ENCODE measurements at places on chromosomes 7 and 10. TPM values are rescaled to one million over a fixed set of nuclear protein-coding genes. Genes with fewer than 3 reads are reported as not detected.

RBM33 gene
- 6.8 TPM for total RNA-seq

KLLN gene
- not detected for total RNA-seq

LRRC4 gene
- not detected for total RNA-seq

RET gene
- 0.04 TPM for total RNA-seq

GRCh38 chr7:501526-501925, 18.1 kb downstream of the PDGFA start:
- no peak for DNase-seq

- DNase-seq: no peak
These were observed 195.8 kb upstream of the SEMA3C start for GRCh38 chr7:81114633-81115032.

GRCh38 chr7:124201768-124202349, 169.0 kb upstream of the TMEM229A start:
- DNase-seq: peak; percentile 32

DNA sequence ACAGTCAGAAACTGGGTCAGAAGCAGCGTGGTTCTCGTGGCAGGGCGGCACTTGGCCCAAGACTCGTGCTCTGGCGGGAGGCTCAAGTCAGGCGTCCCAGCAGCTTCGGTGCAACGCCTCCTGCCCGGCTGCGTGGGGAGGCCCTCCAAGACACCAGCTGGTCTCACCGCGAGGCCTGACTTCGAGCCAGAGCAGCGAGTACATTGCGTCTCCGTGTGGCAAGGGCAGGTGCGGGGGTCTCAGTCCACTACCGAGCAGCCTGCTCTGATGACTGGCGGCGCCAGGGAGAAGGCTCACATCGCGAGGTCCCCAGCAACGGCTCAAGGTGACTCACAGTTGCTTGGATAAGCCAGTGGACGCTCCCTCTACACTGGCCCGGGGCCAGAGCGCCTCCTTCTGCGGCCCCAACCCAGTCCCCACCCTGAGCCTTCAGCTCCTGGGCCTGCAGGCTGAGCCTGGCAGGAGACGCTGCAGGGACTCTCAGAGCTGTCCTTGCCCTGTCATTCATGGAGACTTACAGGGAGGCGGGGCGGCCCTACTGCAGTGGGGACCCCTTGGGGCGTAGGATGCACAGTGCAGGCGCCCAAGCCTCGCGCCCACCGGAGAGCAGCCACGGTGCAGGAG, 41.9 kb upstream of the PRKAR1B start:
- DNase-seq: no peak

GRCh38 chr7:44430054-44430453, 60.4 kb downstream of the NUDCD3 start:
- DNase-seq: no peak

DNA sequence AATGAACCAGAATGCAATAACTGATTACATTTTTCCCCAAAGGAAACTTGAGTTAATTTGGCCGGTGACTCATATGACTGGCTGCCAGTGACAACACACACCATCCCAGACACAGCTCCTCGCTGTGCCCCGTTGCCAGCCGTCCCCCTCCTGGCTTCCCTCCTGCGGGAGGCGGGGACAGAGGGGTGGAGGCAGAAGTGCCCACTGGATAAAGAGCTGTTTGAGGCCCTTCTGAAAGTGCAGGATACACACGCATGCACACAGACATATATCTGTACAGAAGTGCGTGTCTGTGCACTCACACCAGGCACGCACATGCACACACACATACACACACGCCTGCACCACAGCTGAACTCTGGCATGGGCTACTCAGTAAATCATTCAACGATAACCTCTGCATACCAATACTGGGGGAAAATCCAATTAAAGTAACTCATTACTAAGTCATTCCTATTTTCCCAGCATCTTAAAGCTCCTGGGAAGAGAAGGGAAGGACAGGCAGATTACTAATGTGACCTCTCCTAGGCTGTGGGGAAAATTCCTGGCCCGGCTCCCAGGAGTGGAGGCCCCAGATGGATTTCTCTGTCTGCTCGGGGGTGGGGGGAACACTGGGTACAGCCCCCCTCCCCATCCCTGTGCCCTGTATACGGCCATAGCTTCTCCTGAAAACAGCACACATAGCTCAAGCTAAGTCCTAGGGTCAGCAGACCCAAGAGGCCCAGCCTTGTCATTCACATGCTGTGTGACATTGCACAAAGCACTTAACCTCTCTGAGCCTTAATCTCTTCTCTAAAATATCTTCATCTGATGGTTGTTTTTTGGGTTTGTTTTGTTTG, 52.3 kb upstream of the MYL10 start:
- peak; percentile 91 for DNase-seq

DNA sequence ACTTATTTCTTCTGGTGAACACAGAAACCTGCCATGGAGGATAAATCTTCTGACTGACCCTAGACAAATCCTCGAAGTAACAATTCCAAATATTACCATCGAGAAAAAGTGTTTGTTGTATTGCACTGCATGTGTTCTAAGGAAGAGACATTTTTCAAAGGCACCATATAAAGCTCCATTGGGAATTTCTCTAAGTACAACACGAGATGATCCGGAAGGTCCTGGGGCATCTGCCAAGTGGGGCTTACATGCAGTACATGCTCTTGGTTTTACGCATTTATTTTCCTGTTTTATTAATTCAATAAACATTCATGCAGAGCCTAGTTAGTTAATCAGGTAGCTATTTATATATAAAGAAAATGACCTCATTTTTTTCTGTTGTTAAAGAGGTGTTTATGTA, 692.0 kb upstream of the IGFBP3 start:
- DNase-seq: no peak

- DNase-seq: no peak
These were observed at the start of gene PKD1L1 for GRCh38 chr7:47948141-47948790. Gene PKD1L1 (minus strand): TSS chr7:47948466. CDS start chr7:47948440, 26 bp downstream.

DNA sequence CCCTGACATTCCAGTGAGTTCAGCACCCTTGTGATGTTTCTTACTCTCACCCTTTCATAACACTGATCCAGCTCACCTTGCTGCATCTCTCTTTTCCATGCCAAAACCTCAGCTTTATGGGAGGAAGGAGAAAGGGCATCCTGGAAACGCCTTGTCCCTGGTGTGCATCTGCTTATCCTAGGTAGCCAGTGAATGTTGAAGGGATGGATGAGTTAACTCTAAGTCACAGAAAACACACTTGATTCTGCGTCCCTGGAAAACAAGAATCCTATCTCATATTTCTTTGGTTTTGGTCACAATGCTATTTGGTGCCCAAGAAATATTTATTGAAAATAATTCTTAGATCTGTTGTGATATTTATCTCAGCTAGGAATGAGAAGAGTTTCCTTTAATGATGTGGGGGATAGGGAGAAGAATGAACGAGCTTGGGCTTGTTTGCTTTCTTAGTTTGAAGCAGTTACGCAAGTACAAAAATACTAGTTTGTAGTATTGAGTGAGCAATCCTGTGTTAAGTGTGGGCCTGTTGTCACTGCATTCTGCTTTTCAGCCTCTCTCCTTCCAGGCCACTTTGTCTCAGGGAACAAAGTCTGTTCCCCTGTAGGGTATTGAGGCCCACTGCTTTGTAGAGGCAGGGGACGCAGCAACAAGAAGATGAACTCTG, 126.5 kb downstream of the ARID5B start:
- DNase-seq: no peak

GRCh38 chr7:140621401-140622021, 19.1 kb downstream of the DENND2A start:
- DNase-seq: no peak

DNA sequence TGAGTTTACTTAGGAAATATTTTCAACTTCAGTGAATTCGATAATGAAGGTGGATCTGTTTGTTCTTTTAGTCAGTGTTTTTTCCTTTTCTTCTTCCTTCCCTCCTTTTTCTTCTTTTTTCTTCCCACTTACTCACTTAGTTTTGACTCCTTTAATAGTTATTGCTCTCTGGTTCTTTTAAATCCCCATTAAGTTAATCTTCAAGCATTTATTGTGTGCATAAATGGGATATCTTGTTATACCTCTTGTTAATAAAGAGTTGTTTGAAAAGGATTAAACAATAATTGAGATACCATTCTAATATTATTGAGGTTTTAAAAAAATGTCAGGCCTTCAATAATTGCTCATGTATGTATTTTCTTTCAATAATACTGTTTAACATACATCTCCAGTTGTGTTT, 19.5 kb downstream of the STAM start:
- DNase-seq: no peak

GRCh38 chr7:37225285-37225969, 223.2 kb downstream of the ELMO1 start:
- no peak for DNase-seq

DNA sequence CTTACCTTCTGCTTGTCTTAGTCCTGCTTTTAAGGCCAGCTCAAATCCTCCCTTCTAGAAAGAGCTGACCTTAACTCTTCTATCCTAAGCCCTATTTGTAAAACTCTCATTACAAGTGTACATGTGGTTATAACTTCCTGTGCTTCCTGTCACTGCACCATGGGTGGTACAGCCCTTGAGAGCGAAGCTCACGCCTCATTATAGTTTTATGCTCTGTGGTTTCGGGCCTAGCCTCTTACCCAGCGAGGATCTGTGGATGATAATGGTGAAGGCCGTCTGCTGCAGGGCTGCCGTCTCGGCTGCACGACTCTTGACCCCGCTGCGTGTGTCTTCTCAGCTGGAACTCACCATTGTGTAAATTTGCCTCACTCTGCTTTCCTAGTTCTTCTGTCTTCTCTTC, 74.6 kb downstream of the CUL1 start:
- DNase-seq: peak; percentile 13

GRCh38 chr10:127715782-127716378, 21.1 kb upstream of the FOXI2 start:
- DNase-seq: peak; percentile 29

DNA sequence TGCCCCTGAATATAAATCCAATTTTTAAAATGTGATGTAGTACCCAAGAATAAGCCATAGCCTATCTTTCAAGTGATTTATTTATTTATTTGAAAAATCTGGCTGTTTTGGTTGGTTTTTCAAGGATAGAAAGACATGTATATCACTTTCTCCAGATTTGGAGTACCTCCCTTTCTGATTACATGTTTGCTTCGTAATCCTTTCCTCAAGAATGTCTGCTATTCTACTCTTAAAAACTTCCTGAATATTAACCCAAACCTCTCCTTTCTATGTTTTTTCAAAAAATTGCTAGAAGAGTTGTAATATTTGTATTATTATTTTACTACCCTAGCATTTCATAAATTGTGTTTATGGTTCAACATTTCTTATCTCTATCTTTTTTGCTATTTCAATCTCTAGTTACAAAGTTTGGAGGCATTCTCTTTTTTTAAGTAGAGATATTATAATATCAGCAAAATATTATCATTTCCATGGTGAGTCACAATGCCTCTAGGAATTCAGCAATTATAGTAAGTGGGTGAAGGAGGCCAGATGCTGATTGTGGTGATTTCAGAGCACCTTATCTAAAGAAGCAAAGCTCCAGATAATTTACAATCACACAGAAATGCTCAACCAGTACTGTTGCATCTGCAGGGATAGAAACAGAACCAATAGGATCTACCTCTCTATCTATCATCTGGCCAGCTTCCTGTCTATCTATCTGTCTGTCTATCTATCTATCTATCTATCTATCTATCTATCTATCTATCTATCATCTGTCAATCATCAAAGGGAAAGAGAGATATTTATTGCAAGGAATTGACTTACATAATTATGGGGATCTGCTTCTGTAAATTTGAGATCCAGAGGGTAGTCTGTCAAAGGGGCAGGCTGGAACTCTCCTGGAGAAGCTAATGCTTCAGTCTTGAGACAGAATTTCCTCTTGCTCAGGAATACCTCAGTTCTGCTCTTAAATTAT, 412.5 kb upstream of the SEMA3C start:
- DNase-seq: no peak

DNA sequence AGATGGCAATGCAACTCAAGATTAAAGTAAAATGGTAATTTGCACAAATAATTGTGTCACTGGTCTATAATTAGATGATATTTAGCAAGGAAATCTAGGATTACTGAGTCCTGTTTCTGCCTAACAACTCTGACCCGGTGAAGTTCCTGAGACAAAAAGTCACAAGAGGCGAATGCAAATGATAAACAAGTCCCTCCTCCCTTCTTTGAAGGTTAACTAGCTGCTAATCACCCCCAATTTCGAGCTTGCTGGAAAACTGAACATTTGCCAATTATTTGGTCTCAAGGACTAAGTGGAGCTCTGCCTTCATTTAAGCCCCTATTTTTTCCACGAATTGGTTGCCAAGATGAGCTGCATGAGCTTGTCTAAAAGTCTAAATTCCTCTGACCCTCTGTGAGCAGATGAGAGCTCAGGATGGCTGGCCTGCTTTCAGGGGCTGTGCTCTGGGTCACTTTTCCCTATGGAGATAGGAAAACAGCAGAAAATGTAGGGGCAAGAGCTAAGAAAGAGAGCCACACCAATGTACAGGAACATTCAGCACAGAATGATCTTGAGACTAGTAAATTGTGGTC, 127.3 kb downstream of the MBL2 start:
- DNase-seq: no peak

DNA sequence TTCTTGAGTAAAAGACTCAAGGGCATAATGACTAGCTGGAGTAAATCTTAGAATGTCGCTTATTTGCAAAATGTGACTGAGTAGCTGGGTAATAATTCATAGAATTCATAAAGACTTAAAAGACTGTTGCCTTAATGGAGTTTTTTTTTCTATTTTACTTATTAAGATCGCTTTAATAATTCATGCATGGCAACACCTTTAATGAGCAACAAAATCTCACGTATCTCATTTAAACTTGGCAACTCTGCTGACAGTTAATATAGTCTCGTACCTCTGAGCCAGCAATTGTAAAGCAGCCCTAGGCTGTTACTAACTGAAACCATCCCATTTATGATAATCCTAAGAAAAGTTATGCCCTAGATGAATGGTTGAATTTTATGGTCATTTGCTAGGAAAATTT, 87.8 kb upstream of the SLC26A5 start:
- no peak for DNase-seq

GRCh38 chr7:151402029-151402835, 7.6 kb downstream of the WDR86 start:
- no peak for DNase-seq

DNA sequence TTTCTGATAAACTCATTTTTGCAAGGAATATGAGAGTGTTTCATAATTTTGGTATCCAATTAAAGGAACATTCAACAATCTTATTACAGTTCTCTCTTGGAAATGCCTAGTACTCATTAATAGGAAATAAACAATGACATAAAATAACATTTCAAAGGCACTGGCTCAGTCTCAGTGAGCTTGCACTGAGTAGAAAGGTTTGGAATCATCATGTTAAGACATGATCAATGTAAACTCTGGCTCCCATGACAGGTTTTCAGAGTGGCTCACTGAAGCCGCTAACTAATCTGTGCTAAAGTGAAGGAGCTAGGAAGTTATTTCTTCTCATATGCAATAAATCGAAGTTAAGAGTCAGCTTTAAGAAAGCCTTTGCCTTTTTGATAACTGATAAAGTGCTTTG, 203.3 kb upstream of the HGF start:
- DNase-seq: no peak

DNA sequence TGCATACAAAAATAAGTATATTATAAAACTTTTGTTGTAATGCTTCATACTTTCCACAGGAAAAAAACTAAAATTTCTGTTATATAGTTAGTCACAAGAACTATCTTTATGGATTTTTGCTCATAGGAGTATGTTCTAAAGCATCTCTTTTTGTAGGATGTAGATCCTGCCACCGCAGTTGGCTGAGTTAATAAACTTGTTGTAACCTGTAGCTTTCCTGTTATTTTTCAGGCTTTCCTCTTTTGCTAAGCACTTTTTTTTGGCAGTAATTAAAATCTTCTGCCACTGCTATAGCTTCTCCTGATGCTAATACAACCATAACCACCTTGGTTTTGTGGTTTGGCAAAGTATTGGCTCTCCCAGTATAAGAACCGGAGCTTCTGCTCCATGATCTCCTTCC, 60.3 kb downstream of the WNT2 start:
- no peak for DNase-seq
